ENCODE measurements at places on chromosomes 5 and 9.

- DNase-seq = no peak
These were observed 76.7 kb upstream of the IER5L start for GRCh38 chr9:129254566-129255287.

DNA sequence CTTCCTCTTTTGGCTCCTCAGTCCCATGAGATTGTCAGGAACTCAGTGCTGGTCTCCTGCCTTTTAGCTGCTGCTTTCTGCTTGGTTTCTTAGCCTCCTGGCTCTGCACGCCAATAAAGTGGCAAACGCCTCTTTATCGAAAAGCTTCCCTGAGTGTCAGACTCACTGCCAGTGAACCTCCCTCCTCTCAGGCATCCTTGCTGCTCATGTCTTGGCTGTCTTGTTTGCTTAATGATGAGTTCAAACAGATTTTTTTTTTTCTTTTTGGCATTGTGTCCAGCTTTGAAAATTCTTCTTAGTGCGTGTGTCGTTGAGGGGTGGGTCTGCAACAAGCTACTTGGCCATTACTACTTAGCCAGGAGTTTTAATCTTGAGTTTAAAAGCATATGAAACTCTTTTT, 14.9 kb downstream of the RASGRF2 start:
- DNase-seq = no peak

GRCh38 chr5:82858151-82859025, 218.8 kb downstream of the TMEM167A start:
- DNase-seq = no peak

- DNase-seq = no peak
These were observed 60.4 kb downstream of the PJA2 start for GRCh38 chr5:109349388-109349787.

GRCh38 chr5:94891972-94892371, 273.5 kb downstream of the SLF1 start:
- no peak for DNase-seq

- peak; percentile 2 for DNase-seq
These were observed 205.3 kb downstream of the SLCO4C1 start for GRCh38 chr5:102090770-102091169.

DNA sequence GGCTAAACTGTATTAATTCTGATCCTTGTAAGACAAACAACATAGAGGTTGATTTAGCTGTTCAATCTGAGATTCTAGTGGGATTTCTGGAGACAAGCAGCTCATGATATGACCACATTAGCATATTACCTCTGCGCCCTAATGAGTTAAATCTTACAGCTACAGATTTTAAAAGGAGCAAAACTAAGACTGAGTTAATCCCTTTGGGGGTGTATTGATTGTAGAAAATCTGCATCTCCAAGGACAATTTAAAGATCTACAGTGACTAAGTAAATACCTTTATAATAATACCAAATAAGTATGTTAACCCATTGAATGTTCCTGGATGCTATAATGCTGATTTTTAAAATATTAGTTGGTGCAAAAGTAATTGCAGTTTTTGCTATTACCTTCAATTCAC, 33.2 kb downstream of the ADAMTSL1 start:
- DNase-seq = no peak

- no peak for DNase-seq
These were observed 142.6 kb downstream of the PBX3 start for GRCh38 chr9:125889476-125890419.

DNA sequence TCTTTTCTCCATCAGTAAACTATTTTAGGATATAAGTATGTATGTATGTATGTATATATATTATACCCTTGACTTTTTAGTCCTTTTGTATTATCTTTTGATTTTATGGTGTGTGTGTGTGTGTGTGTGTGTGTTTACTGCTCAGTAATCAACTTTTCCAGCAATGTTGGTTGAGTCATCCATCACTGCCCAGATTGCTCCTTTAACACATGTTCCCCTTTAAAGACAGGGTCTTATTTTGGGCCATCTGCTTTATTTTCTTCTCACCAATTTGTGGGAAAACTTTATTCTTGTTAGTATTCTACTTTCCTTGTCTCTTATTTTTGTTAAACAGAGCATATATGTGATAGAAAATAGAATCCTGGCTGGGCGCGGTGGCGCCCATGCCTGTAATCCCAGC, 28.1 kb downstream of the ANKRD33B start:
- DNase-seq = no peak

- no peak for DNase-seq
These were observed 103.0 kb downstream of the PCSK1 start for GRCh38 chr5:96329886-96330529.

DNA sequence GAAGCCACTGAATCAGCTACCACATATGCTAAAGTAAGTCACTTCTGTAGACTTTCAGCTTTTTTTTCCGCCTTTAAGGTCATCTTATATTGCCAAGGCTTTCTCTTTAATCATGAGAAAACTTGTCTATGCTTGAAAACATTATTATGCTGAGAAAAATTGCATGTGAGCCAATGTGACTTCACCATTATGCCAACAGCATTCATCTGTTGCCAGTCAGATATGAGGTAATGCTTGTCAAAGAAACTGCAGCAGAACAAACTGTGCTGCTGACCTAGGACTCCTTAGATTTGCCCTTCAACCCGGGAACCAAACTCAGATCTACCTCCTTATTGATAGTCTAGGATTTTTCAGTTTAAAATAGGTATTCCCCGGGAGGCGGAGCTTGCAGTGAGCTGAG, 34.3 kb downstream of the SLC44A1 start:
- DNase-seq = no peak

- DNase-seq = no peak
These were observed 88.0 kb downstream of the ZSWIM6 start for GRCh38 chr5:61420016-61420415.

DNA sequence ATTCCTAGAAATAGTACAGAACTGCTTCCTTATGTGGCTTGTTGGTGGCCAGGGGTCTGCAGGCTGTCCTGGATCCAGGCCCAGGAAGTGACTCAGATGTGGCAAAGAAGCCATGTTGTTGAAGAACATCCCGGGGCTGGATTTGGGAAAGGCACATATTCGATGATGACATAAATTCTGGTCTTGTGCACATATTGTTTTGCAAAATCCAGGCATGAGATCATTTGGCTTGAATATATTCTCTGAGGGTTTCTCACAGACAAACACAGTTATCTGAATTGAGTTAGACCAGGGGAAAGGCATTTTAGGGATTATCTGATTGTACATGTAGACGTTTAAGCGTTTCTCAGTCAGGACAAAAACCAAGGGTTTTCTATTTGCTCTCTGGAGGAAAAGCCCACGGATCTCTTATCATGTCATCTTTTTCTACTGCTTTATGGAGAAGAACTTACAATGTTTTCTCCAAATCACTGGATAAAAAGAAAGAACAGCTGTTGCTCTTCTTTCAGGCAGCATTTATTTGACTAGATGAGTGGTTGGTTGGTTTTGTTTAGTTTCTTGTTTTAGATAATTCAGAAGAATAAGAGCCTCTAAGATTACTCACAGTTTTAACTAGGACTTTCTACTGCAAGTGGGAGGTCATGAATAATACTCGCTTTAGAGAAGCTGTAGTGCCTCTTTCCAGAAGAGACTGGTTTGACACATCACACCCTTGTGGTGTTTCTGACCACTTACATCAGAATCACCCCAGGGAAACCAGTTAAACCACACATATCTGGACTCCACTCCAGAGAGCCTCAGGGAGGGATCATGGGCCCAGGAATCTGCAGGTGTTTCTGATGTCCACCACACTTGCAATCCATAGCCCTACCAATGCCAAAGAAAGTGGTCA, 29.5 kb upstream of the LHFPL2 start:
- DNase-seq = peak; percentile 18

GRCh38 chr9:14434158-14434504, 120.2 kb upstream of the NFIB start:
- DNase-seq = no peak

GRCh38 chr5:53430618-53431252, 49.7 kb upstream of the FST start:
- peak; percentile 25 for DNase-seq

DNA sequence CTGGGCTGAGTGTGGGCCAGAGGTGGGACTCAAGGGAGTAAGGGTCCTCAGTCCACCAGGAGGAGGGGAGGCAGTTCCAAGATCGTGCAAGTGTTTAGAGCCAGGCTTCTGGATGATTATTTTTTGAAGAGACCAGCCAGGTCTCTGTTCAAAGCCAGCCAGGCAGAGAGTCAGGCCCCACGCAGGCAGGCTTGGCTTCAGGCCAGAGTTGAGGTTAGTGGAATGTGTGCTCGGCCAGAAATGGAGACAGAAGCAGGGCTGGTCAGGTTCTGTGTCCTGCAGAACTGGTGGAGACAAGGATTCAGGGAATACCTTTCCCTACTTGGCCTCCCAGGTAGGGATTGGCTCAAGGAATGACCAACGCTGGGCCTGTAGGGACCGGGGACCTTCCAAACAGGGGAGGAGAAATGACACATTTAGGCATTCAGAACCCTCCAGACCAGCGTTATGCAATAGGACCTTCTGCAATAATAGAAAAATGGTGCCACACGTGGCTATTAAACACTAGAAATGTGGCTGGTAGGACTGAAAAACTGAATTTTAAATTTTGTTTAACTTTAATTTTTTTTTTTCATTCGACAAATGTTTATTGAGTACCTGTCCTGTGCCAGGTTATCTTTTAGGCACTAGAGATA, 106.2 kb downstream of the CMYA5 start:
- no peak for DNase-seq

GRCh38 chr9:91417602-91418214, 5.9 kb downstream of the NFIL3 start:
- no peak for DNase-seq

GRCh38 chr9:120379611-120380010, 200.4 kb downstream of the CDK5RAP2 start:
- no peak for DNase-seq

DNA sequence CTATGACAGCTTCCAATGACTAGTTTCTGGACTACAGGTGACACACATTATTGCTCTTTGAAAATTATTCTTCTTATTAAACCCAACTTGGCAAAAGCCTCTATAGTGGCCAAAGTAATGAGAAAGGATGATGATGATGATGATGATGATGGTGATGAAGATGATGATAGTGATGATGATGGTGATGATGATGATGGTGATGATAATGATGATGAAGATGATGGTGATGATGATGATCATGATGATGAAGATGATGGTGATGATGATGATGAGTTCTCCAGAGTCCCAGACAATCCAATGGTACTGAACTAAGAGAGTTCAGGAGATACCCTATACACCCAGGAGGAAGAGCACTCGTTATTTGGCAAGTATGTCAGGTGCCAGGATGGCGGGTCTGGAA, 739.4 kb downstream of the IRX1 start:
- DNase-seq = no peak

- DNase-seq = no peak
These were observed 1012.6 kb downstream of the EFNA5 start for GRCh38 chr5:106658150-106658549.

GRCh38 chr5:167851416-167851815, 440.0 kb upstream of the WWC1 start:
- no peak for DNase-seq

GRCh38 chr9:121748727-121749423, 97.4 kb downstream of the DAB2IP start:
- no peak for DNase-seq

DNA sequence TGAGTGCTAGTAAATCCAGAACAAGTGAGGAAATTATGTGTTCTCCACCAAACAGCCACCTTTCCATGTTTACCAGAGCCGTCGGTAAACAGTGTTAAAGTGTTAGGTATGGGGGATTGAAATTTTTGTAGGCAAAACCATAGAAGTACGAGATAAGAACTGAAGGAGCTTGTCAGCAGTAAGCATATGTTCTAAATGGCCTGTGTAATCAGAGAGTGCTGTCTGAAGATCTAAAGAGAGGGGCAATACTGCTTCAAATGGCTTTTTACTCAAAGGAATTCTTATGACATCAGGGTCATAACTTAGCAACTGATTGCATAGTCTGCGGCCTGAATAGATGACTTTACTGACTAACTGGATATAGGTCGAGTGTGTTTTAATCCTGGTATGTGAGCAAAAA, 13.4 kb upstream of the TEX10 start:
- DNase-seq = no peak

- no peak for DNase-seq
These were observed 17.4 kb downstream of the TTC39B start for GRCh38 chr9:15289603-15290002.

- DNase-seq = no peak
These were observed 74.2 kb downstream of the MAMDC2 start for GRCh38 chr9:70117835-70118319.

DNA sequence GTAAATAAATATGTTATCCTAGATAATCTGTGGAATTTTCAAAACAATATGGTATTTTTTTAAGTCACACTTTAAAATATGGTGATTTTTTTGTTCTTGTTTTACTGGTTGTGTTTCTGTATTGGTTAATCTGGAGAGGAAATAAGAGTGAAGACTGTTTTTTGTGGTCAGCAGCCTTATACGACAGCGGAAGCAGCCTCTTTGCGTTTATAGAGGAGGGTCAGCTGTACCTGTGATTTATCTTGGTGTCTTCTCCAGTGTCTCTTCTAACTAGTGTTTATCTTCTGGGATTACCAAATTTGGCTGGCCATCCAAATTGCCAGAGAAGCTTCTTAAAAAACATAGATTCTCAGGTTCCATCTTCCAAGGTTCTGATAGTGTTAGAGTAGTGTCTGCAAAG, 58.7 kb downstream of the ICE1 start:
- DNase-seq = no peak

DNA sequence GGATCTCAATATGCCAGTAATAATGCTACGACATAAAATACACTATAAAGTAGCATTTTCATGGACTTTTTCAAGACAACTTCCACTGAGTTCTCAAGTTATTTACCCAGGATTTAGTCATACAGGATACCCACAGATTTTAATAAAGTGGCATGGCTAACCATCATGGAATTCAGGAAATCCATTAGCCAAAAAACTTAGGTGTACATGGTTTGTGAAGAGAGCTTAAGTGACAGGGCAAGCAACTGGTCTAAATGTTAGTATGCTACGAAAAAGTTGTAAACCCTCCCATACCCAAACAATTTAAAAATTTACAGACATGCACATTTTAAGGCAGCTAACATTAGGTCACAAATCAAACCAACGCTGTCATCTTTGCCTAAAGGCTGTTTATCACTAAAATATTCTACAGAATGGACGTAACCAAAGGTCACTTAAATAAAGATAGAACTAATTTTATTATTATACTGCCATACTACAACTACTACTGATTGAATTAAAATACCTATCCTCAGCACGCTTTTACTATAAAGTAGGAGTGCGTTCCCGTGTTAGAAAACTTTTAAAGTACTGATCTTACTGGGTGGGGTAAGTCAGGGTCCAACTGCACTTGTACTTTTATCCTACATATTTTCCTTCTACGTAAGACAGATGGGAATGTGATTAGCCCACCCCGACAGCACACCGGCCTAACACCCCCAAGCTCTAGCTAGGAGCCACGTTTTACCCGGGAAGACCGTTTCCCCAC, 1.1 kb downstream of the UBTD2 start:
- DNase-seq = no peak

DNA sequence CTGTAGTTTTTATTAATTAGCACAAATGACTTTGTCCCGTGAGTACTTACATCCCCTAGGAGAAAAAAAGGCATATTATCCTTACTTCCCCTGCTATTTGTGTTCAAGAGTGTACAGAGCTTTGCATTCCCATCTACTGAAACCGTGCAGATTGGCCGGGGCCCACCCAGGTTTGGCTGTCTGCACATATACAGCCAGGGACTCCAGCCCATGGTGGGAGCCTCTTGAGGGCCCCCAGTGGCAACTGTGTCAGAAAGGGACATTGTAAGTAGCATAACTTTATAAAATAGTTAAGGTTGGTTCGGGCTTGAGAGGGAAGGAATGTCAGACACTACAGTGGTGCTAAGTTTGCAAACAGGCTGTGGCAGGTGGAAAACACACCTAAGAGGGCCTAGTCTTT, 24.7 kb downstream of the PHF2 start:
- DNase-seq = no peak

Measured in Panc1 (cell line).